ENCODE measurements at places on chromosomes 2 and 18.

DNA sequence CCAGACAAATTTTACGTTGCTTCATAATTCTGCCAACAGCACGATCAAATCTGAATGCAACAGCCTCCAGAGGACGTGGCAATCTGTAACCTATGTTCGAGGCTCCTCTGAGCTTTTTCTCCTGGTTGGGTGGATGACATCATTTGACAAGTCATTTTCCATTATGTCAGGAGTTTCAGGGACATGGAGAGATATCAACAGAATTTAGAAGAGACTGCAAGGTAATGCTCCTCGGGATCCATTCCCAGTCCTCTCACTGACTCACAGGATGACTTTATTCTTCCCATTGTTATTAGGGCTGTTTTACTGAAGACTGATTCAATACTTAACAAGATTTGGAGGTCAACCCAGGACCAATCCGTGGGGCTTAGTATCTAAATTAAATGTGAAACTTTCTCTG is 72.5 kb upstream of the RNF152 start:
- DNase-seq = no peak

DNA sequence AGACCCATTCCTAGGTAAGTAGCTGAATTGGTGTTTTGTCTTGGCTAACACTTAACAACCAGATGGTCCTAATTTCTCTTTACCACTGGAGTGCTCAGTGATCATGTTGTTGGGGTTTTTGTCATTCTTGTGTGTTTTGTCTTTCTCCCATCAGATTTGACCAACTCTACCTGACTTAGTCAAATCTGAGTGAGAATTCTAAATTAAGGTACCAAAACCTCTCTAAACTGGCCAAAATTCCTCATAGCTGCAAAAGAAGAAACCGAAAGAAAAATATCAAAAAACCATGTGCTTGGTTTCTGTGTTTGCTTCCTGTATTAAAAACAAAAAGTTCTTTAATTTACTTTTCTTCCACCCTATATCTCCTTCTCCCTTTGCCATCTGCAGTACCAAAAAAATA is 350.7 kb upstream of the SPHKAP start:
- no peak for DNase-seq

GRCh38 chr2:46197672-46198071 is 99.5 kb upstream of the EPAS1 start:
- no peak for DNase-seq

DNA sequence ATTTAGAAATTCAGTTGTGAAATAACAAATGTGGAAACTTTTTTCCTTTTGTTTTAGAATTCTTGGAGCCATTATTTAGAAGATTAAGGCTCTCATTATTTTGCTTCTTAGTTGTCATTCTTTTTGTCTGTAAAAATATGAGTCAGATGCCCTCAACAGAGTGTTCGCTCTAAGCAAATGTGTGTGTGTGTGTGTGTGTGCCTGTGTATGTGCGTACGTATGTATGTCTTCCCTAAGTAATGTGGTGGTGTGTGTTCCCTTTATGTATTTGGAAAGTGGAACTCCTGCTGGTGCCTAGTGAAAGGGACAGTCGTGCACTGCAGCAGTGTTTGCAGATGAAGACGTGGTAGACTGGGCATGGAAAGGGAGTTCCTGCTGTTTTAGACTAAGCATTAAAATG is 27.5 kb downstream of the ZNF407 start:
- no peak for DNase-seq

GRCh38 chr18:23778828-23779227 is 89.6 kb downstream of the LAMA3 start:
- no peak for DNase-seq

DNA sequence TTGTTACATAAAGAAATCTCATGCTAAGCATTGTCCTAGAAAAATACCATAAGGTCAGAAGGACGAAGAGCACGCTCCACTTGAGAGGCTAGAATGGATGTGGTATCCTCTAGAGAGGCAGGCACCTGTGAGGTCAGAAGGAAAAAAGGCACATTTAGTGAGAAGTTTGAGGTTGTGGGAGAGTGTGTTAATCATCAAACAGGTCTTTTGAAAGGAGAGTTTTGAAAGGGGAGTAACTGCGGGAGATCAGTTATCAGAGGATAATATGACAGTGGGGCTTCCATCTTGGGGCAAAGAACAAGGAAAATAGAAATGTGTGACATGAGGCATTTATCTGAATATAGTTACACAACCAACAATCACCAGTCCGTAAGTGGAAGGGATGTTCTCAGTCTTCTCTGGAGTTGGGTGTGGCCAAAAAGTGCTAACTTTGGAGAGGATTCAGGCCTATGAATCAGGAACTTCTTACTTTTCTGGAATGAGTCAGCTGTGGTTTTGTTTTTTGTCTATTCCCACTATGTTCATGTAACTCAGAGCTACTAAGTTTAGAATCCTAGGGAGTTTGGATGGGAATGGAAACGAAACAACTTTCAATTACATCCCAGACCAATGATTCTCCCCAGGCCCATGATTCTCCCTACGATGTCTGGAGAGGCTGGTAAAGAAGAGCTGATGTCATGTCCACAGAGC is 451.4 kb upstream of the ST6GAL2 start:
- peak; percentile 44 for DNase-seq

- DNase-seq = no peak
Observed at GRCh38 chr2:142598846-142599245, 278.6 kb upstream of the KYNU start.

DNA sequence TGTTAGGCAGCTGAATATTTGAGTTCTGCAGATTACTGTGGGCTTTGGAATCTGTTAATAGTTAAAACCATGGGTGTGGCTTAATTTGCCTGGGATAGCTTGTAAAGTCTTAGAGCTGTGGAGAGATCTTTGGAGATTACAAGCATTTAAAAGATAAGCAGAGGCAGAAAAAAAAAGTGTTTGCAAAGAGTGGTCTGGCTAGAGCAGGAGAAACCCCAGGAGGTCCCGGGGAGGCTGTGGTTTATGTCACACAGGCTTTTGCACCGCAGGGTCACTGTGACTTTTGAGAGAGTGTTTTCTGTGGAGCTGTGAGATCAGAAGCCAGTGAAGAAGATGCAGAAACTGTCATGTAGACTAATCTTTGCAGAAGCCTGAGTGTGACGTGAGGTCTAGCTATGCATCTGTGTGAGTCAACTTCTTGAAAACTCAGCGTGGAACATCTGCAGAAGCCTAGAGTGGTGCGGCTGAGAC is 49.0 kb downstream of the SETBP1 start:
- DNase-seq = no peak

DNA sequence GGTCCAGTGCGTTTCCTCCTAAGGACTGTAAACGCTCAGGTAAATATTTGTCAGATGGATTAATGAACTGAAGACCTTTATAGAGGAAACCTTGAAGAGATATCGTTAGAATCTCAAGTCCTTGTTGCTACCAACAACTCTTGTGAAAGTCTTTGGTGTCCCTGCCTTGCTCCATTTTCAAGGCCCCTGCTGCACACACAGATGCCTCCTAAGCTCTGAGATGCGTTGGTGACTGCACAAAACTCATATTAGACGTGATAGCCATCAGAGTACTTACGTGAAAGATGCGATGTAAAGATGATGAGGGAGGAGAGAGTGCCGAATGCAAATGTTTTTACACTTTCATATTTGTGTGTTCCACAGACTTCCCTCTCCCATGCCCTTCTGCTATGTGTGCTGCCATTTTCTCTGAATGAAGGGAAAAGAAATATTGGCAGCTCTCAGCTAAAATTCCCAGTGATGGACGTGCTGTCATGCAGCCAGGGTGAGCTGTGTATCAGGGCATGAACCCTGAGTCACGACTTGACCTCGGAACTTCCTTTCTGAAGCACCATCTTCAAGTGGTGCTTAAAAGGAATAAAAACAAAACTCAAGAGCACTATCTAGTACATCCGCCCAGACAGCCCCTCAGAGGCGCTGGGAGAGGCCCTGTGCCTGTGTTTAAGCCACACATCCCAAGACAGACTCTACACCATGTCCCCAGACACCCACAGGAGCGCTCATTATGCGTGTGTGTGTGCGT is 117.4 kb downstream of the FAM210A start:
- DNase-seq = no peak

DNA sequence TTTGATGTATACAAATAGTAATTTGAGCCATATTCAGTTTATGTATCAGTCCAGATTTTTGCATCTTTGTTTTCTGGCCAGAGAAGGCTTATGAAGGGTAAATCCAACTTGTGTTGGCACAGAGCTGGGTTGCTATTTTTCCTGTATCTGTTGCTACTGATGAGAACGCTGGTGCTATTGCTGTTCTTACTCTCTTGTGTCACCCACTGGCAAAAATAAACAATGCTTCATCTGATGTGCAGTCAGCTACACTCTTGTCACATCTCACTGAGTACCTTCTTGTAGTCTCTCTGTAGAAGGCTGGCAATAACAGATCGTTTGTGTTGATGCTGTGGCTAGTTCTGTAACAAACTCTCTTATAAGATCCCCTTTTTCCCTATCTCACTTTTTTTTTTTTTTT is 323.4 kb downstream of the CDH19 start:
- DNase-seq = no peak

- no peak for DNase-seq
Observed at GRCh38 chr2:210428393-210429179, 48.0 kb downstream of the LANCL1 start.

- DNase-seq = no peak
Observed at GRCh38 chr2:143559147-143559546, 429.9 kb downstream of the ARHGAP15 start.

- DNase-seq = no peak
Observed at GRCh38 chr2:34731292-34731691, 1132.2 kb upstream of the FAM98A start.

GRCh38 chr2:213015387-213016165 is 135.8 kb downstream of the IKZF2 start:
- no peak for DNase-seq

DNA sequence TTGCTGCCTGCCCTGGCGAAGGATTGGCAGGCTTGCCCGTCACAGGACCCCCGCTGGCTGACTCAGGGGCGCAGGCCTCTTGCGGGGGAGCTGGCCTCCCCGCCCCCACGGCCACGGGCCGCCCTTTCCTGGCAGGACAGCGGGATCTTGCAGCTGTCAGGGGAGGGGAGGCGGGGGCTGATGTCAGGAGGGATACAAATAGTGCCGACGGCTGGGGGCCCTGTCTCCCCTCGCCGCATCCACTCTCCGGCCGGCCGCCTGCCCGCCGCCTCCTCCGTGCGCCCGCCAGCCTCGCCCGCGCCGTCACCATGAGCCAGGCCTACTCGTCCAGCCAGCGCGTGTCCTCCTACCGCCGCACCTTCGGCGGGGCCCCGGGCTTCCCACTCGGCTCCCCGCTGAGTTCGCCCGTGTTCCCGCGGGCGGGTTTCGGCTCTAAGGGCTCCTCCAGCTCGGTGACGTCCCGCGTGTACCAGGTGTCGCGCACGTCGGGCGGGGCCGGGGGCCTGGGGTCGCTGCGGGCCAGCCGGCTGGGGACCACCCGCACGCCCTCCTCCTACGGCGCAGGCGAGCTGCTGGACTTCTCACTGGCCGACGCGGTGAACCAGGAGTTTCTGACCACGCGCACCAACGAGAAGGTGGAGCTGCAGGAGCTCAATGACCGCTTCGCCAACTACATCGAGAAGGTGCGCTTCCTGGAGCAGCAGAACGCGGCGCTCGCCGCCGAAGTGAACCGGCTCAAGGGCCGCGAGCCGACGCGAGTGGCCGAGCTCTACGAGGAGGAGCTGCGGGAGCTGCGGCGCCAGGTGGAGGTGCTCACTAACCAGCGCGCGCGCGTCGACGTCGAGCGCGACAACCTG is at the start of gene DES:
TSS of gene DES (plus strand) at position 223 of the 857 bp plus-strand sequence. CDS start at position 309, 86 bp downstream.
- no peak for DNase-seq

GRCh38 chr18:27223526-27224291 is 38.6 kb upstream of the CHST9 start:
- DNase-seq = no peak

GRCh38 chr2:44369392-44369791 is 7.6 kb downstream of the CAMKMT start:
- DNase-seq = no peak

- no peak for DNase-seq
Observed at GRCh38 chr2:37872192-37872750, 52.8 kb upstream of the RMDN2 start.

DNA sequence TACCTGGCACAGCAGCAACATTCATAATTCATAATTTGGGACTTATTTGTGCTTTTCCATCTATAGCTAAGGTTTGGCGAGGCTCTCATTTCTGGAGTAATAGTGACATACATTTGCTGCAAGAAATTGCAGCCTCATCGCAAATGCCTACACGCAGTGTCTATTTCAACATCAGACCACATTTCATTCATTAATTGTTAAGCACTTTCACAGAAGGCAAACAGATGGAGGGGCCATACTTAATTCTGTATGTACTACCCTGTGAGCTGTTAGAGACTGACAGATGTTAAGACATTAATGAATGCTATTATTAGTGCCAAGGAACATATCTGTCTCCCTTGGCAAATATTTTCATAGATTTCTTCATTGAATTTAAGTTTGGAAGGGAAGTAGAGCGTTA is 125.7 kb downstream of the UXS1 start:
- DNase-seq = no peak

DNA sequence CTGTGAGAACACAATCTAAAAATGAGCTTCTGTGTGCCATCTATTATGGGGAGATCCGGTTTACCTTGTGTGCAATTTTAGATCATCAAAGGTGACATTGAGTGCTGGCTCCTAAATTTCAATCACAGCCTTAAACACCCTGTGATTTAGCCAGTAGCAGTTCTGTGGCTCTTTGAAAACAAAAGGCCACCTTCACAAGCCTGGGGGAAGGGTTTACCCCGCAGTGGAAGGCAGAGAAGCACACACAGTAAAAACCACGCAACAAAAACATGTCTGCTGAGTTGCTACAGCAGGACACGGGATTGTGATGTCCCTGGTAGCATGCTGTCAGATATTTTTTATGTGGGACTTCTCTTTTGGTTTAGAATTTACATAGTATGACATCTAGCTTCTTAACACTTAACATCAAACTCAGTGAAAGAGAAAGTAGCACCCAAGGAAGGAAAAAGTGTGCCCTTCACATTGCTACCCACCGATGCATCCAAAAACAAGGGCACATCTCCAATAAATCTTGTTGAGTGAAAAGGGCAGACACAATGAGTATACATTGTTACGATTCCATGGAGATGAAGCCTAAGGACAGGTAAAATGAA is 56.1 kb upstream of the RNF152 start:
- no peak for DNase-seq

DNA sequence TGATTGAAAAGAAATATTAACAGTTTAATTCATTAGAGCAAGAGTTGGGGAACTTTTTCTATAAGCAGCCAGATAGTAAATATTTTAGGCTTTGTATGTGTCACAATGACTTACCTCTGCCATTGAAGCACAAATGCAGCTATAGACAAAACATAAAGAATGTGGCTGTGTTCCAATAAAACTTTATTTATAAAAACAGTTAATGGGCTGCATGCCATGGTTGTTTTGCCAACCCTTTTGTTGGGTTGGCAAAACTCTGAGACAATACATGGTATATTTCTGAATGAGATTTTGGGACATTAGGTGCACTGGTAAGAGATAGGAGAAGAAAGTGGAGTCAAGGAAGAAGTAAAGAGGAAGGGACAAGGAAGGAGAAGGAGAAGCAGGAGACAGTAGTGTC is 61.8 kb upstream of the CERS6 start:
- DNase-seq = no peak

DNA sequence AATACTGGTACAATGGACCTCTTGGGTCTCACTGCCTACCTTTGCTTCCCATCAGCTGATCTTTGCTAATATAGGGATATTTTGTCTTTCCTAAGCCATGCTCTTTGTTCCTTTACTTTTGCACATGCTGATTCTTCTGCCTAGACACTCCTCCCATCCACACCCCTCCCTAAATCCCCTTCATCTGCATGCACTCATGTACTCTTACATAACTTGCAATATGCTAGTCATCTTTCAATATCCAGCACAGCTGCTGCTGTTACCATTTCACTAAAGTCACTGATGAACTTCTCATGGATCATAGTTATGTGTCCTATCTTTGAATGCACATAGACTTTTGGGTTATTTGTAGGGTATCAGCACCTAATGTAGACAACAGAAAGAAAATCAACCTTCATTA is 18.5 kb upstream of the DTNA start:
- no peak for DNase-seq

Data from urothelium cell line (cell line).